Activated T-cell treated with anti-CD3 and anti-CD28 coated beads, Interleukin-2, amount 50 U/mL, for 72 hours (primary cell): ENCODE measurements at places on chromosomes 5 and 9.
A peak's percentile ranks its signal among the peaks of the same experiment; 100 is the strongest.

DNA sequence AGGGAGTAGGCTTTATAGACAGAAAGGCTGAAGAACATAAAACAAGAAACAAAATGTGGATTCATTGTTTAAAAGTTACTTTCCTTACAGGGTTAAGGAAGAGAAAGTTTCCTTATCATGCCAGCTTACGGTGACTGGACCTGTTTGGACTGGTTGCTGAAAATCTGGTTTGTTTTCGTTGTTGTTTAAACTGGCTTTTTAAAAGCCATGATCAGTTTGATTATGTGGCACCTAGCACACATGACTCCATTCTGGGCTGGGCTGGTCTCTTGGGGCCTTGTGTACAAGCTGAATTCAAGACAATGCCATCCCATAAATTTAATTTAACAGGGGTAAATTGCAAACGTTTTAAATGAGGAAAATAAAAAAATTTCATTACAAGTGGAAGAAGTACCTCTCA is 18.4 kb upstream of the ZNF474 start:
- no peak for DNase-seq

- DNase-seq = no peak
Observed at GRCh38 chr9:32992595-32993238, 8.7 kb downstream of the APTX start.

DNA sequence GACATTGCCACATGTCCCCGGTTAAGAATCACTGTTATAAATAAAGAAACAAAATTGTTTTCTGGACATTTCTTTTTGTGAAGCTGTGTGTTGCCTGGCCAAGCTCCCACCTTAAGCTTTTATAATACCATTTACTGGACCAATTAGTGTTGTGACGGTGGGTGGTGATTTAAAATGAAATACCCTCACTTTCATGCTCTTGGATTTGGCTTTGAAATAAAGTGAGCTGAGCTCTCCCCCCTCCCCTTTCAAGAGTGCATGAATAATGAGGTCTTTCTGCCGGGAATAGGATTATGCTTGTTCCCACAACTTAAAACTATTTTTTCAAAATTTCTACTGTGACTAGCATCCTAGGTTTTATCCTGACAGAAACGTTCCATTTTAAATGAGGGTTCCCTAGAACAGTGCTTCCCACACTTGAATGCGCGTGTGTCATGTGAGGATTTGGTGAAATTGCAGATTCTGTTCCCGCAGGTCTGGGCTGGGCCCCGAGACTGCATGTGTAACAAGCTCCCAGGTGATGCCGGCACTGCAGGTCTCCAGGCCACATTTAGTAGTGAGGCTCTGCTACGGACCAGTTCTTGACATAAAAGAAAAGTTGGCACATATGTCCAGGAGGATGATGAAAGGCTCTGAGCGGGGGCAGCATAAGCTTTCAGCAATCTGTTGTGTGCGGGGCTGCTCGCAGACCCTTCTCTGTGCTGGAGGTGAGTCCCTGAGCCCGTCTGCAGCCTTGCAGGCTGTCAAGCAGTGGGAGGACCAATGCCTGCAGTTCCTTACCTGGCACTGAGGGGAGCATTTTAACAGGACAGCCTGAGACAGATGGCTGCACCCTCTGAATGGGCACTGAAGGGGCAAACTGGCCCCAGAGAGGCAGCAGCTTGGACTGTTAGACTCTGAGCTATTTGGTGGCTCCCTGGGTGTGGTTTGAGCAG is 24.4 kb downstream of the IQGAP2 start:
- no peak for DNase-seq

GRCh38 chr9:79233542-79233941 is 338.2 kb upstream of the TLE4 start:
- no peak for DNase-seq

- DNase-seq = no peak
Observed at GRCh38 chr5:91114658-91115057, 268.5 kb downstream of the ARRDC3 start.

DNA sequence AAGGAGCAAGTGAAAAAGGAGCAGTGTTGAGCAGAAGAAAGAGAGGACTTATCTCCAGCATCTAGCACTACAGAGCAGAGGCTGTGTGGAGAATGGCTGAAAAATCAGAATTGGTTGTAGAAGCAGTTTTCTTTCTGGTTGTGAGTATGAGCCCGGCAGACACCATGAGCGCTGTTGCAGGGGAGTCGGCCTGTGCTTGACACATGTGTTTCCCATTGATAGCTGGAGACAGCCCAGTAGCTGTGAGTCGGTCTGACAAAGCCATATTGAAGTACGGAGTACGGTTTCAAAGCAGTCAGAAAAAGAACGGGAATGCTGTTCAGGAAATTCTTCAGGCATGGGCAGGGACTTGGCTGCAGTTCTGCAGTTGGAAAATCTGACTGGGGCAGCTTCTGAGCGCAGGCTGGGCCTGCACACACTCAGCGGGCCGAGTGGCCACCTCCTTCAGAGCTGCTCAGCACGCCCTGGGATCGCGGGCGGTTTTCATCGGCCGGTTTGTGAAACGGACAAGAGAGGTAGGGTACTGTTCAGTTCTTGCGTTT is at the start of gene SGCD:
Gene SGCD (plus strand): TSS at position 447 of the 542 bp plus-strand sequence.
- DNase-seq = no peak

DNA sequence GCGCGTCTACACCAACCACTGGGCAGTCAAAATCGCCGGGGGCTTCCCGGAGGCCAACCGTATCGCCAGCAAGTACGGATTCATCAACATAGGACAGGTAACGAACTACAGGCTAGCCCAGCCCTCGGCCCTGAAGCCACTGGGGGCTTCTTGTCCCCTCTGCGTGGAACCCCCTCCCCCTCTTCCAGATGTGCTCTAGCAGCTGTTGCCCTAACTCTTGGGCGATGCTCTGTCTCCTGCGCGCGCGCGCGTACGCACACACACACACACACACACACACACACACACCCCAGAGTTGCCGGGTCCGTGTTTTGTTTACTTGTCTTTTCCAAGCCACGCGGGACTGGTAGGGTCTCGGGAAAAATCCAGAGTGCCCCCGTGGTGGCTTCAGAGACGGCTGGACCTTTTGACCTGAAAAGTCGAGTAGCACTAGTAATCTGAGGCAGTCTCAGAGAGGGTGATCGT is 836 bp downstream of the PCSK5 start:
- DNase-seq = peak; percentile 45

GRCh38 chr5:149140197-149141002 is 893 bp upstream of the ABLIM3 start:
- no peak for DNase-seq

- peak; percentile 21 for DNase-seq
Observed at GRCh38 chr5:69308046-69308553, 24.5 kb downstream of the CCDC125 start.

DNA sequence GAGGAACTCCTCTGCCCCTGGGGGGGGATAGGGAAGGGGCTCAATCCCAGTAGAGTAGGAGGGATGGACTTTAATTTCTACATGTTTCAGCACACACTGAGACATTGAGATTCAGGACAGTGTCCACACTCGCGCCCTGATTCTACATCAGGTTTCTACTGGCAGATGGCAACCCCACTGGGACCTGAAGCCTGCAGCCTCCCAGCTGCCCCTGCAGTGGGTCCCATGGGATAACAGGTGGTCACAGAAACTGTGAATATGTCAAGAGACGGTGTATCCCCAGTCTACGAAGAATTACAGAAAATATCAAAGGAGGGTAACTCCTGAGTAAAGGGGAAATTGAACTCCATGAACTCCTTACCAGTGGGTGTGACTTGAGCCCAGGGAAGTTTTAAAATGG is 2.4 kb upstream of the TERT start:
- DNase-seq = no peak

DNA sequence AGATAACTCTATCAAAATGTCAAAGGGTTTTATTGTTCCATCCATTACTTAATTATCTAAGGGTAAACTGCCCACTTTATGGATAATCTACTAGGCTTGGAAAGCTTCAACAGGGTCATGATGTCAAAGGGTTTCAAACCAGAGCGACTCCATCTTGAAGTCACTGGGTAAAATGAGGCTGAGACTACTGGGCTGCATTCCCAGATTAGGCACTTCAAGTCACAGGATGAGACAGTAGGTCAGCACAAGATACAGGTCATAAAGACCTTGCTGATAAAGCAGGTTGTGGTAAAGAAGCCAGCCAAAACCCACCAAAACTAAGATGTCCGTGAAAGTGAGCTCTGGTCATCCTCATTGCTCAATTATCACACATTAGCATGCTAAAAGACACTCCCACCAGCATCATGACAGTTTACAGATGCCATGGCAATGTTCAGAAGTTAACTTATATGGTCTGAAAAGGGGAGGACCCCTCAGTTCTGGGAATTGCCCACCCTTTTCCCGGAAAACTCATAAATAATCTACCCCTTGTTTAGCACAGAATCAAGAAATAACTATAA is 138.6 kb downstream of the GNAQ start:
- DNase-seq = no peak

DNA sequence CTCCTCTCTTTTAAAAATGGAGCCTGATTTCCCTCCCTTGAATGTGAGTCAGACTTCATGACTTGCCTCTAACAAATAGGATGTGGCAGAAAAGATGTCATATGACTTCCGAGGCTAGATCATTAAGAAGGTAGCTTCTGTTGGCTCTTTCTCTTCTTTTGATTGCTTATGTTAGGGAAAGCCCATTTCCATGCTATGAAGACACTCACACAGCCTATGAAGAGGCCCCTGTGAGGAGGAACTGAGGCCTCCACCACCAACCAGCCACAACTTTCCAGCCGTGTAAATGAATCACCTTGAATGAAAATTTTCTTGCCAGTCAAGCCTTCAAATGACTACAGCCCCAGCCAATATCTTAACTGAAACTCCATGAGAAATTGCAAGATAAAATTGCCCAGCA is 413.4 kb downstream of the TMEM38B start:
- DNase-seq = no peak

DNA sequence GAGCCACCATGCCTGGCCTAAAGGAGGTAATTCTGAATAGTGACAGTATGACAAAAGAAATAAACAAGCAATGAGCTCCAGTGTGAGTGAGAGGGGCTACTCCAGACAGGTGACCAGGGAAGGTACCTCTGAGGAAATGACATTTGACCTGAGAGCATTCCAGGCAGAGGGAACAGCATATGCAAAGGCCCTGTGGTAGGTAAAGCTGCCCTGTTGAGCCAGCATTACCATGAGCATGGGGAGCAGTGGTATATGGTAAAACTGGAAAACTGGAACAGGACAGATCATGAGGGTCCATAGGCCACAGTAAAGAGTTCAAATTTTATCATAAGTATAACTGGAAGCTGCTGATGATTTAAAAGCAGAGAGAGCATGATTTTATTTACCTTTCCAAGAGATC is 6.0 kb upstream of the SFXN1 start:
- no peak for DNase-seq

DNA sequence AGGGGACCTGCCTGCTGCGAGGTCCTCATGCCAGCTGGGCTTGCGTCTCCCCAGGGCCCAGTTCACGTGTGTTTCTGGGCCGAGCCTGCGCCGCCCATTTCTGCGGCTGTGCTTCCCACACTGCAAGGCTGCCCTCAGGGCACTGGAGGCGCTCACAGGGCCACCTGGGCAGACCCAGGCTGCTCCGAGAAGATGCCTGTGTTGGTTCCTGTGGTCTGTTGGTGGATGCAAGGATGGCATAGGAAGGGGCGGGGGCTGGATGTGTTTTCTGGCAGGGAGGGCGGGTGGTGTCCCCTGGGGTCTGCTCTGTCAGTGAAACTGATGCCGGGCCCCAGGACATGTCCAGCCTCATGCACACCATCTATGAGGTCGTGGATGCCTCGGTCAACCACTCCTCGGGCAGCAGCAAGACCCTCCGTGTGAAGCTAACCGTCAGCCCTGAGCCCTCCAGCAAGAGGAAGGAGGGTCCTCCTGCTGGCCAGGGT is 25.9 kb downstream of the NKD2 start:
- no peak for DNase-seq

- no peak for DNase-seq
Observed at GRCh38 chr5:96075579-96076289, 114.1 kb upstream of the ELL2 start.

- DNase-seq = no peak
Observed at GRCh38 chr5:170491479-170491878, 12.3 kb upstream of the KCNIP1 start.
